ENCODE measurements at places on chromosomes 5 and 9.

DNA sequence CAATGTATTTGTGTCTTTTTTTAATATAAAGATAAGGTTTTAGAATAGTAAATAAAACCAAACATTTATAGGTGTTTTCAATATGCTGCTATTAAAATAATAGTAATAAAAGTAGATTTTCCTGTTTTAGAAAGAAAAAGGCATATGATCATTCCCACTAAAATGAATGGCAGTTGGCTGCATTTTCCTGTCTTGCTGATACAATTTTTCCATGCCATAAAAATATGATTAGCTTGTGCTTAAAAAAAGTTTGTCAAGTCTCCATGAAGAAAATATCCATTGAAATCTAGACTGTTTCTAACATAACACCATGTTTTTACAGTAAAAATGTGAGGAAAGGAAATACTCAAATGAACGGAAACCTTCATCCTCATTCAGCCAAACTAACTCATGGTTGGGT lies 65.0 kb downstream of the FBXL7 start:
- DNase-seq, result no peak

- DNase-seq, result peak; percentile 33
These were observed 334.4 kb downstream of the CWC27 start for GRCh38 chr5:65102976-65103711.

DNA sequence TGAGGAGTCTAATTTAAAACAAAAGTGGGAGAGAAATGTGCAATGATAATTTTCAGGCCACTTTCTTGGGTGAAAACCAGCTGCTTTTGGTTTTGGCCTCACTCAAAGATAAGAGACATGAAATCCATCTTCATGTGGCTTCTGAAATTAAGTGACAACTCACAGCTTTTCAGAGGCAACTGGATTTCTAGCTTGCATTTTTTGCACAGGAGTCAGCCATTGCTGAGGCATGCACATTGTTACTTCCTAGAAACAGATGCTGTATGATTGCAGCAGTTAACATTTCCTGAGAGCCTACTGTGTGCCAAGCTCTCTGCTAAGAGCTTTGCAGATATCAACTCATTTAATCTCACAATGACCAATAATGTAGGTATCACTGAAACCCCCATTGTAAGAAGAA lies 562.6 kb downstream of the NR2F1-AS1 start:
- peak; percentile 1 for DNase-seq

DNA sequence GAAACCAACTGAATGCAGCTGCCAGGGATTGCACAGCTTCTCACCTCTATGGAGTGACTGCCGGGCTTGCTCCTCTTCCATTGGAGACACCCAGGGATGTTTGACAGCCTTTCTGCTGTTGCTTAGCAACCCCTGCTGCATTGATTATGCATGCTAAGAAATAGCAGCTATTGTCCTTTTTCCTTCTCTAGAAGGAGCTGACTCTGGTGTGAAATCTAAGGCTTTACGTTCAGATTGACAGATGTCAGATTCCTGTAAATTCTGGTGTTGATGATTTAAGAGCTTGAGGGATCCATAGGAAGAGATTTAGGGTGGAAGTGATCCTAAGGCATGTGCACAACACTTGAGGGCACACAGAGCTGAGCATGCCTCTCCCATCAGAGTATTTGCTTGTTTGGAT lies 267.7 kb downstream of the NTRK2 start:
- no peak for DNase-seq

- peak; percentile 64 for DNase-seq
These were observed 56.2 kb upstream of the TRAF1 start for GRCh38 chr9:120982836-120983235.

DNA sequence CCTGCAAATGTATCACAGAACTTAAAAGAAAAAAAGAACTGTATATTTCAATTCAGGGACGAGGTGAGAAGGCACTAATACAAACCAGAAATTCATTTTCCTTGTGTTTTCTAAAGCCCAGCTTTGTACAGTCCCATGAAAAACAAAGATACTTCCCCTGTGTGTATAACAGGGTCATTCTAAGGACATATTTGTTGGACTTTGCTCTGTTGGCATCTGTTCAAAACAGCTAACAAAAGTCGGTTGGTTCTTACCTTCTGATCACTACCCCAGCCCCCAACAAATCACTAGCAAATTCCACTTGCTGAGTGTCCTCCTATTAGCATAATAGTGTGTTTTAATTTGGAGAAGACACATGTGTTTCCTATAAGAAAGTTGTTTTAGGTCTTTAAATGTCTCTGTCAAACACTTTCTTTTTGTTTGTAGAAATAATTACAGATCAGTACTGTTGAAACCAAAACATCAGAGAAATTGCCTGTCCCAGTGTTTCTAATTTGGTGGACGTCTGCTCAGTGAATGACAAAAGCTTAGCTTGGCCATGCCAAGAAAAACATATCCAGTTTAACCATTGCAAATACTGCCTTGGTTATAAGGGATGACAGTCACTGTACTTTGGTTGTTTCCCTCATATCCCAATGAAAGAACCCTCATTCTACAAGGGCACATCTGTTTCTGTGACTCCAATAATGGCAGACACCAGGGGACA lies 480.5 kb downstream of the EBF1 start:
- peak; percentile 72 for DNase-seq

Measured in fibroblast of gingiva (primary cell).